ENCODE measurements at places on chromosomes 3 and 15.

- DNase-seq: peak; percentile 78
Measured at GRCh38 chr3:196694202-196694638, 17.8 kb downstream of the CEP19 start.

GRCh38 chr3:135868801-135869200, 96.7 kb upstream of the PPP2R3A start:
- no peak for DNase-seq

DNA sequence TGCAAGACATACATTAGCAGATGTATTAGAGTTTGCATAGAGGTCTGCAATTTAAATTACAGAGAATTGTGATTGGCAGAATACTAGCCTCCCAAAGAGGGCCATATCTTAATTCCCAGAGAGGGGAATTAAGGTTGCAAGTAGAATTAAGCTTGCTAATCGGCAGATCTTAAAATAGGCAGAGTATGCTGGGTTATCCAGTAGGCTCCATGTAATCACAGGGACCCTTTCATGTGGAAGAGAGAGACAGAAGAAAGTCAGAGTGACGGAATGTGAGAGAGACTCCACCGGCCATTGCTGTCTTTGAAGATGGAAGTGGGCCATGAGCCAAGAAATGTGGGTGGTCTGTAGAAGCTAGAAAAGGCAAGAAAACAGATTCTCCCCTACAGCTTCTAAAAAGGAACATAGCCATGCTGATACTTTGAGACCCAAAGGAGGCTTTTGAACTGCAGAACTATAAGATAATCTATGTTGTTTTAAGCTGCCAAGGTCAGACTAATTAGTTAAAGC, 38.8 kb downstream of the IMPG2 start:
- no peak for DNase-seq

DNA sequence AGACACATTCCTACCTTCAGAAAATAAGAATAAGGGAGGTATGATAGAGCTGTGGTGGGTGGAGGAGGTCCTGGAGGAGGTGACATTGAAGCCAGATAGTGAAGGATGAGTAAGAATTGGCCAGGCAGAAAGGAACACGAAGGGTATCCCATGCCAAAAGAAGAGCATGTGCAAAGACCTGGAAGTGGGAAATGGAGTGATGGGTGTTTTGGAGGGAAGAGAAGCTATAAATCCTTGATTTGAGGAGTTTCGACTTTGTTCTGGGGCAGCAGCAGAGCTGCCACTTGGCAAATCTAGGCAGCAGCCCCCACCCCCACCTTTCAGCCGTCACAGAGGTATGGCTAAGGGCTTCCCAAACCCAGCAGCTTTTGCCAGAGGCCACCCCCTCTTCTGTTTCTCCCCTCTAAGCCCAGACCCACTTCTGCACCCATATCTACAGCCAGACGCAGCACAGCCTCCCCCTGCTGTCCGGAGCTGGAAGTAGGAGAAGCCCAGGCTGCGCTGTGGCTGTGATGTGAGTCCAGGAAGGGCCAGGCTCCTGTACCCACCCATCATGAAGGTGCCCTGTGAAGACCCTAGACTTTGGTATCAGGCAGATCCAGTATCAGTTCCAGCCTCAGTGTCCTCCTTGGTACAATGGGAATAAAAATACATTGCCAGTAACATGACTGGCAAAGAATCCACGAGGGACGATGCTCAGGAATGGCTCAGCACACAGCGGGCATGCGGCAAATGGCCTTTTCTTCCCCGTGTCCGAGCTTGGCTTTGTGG, 188.7 kb upstream of the LINGO1 start:
- DNase-seq: peak; percentile 71

DNA sequence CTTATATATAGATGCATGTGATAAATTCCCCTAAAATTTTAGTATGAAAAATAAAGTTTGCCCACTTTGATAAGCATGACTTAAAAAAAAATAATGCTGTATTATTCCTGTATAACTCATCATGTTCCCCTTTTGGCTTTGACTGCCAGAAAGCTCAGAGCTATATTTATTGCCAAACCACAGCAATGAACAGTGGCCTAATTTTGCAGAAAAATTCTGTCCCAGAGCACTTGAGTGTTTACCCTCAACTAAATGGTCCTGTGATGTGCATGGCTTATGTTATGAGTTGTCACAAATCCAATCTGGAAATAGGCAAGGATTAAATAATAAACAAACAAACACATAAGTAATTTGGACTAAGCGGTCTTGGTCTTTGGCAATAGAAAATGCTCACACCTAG, 276.7 kb downstream of the SLC9A9 start:
- no peak for DNase-seq

DNA sequence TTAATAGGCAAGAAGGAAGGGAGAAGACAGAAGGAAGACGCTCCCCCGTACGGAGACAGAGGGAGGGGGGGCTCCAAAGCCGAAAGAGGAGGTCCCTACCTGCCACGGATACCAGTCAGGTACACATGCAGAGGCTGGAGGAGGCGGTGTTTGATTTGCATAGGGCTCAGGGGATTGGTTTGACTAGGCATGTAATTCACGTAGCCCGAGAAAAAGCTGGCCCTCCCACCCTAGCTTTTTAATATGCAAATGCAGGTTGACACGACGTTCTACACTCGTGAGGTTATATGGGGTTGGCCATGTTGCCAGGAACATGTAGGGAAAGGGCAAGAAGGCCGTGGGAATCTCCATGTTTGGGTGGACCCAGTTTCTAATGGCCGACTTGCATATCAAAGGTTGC, 29.8 kb downstream of the ZNF592 start:
- no peak for DNase-seq

- DNase-seq: no peak
Measured at GRCh38 chr3:44021651-44022594, 219.8 kb upstream of the TOPAZ1 start.

All from T47D (cell line).